ENCODE measurements at places on chromosomes 5 and 9.

DNA sequence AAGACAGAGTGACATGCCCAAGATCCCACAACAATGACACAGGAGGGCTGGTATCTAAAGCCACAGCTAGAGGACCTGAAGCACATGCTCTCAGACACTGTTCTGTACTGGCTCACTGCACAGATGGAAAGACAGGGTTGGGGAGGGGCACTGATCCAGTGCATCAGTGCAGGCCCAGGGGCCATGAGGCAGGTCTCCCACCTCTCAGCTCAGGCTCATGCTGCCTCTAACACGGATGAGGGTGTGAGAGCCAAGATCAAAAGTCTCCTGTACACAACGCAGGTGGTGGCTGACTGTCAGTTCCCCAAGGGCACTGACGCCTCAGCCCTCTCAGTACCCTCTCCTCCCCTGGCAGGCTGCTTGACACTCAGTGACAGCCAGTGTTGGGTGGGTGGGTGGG is 10.9 kb downstream of the RAPGEF1 start:
- peak; percentile 30 for DNase-seq

DNA sequence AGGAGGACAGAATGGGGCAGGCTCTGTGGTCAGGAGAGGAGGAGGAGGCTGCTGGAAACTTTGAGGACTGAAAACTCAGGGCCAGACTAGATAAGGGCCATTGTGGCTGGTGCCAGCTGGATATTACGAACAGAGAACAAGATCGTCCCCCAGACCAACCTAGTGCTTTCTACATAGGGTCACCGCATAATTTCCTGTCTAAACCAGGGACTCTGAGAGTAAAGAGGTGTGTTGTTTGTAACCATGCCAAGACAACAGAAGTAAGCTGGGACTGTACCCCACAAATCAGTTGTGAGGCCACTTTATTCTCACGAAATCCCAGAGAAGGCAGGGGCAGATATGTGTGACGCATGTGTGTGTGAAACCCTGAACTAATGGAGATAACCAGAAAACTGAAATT is 20.3 kb upstream of the GFPT2 start:
- DNase-seq: no peak

- DNase-seq: no peak
Observed at GRCh38 chr5:144015961-144016360, 154.5 kb downstream of the YIPF5 start.

DNA sequence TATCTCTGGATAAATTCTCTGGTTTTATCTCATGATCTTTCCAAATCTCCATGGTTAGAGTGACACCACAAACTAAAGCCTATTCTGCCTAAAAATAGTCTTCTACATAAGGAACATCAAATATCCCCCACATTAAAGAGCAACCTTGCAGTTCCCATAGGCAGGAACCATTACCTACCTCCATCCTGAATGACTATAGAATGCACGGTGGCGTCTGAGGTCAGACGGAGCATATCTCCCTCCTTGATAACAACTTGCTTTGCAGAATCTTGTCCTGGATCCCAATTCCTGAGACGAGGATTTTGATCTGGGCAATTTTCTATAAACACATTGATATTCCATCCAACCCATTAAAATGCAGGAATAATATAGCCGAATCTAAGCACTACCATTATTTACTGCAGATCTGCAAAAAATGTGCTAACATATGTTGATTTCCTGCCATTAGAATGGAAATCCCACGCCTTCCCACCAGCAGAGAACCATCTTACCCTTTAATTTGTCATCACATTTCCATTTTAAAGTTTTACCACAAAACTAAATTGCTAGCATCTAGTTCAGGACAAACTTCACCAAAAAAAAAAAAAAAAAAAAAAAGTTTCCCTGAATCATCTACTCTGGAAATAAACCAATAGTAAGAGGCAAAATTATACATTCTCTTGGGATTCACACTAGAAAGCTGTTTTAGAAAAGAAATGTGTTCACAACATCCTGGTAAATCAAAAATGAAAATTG is 22.1 kb downstream of the CEMIP2 start:
- DNase-seq: no peak

GRCh38 chr5:111425205-111425604 is 87.1 kb downstream of the STARD4 start:
- no peak for DNase-seq

- DNase-seq: no peak
Observed at GRCh38 chr9:136437839-136438547, 1.7 kb downstream of the INPP5E start.

DNA sequence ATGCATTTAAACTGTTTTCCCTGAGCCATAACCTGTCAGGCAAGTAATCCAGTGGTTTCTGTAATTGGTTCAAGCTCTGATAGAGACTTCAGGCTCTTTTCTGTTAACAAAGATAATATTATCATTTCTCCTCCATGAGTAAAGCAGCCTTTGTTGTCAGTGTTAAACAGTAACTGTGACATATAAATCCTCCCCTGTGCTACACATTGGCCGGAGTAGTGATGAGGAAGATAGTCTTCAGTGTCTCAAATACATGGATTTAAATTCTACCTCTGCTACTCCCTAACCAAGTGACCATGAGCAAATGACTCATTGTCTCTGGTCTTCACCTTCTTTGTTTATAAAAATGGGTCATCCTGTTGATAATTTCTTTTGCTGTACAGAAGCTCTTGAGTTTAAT is 615.5 kb upstream of the CHD1 start:
- no peak for DNase-seq
